ENCODE measurements at places on chromosomes 16 and 17.

DNA sequence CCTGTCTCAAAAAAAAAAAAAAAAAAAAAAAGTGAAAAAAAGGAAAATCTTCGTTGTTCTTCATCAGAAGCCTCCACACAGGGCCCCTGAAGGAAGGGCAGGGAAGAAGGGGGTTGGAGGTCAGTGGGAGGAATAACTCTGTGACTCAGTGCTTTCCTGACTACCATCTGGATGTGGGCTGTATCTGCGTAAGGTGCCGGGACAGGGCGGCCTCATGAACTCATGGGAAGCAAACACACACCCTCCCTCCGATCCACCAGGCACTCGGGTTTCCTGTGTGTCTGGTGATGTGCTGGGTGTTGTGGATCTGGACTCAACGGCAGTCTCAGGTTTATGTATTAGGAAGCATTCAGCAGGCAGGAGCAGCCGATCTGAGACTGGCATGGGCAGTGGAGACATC lies 691.6 kb downstream of the WWOX start:
- DNase-seq = no peak

DNA sequence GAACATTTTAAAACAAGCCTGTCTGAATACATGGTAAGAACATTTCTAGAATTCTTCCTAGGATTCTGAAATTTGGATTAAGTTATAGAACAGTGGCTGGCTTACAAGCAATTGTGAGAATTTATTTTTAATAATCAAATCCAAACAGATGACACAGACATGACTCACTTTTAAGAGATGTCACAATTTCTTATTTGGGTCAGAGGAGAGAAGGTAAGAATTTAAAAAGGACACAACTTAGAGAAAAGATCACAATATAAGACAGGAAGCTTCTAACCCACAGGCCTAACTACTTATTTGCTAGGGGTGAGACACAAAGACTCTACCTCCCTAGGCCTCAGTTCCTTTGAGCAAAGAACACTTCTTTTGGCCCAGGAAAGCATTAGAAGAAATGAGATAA lies 32.7 kb downstream of the ZZEF1 start:
- DNase-seq = no peak

GRCh38 chr17:33338242-33338641 lies 45.1 kb upstream of the ASIC2 start:
- no peak for DNase-seq

- peak; percentile 29 for DNase-seq
Observed at GRCh38 chr17:59838052-59838916, 54.5 kb downstream of the TUBD1 start.
